ENCODE measurements at places on chromosomes 5 and 9.

GRCh38 chr5:38607396-38607795 is 51.0 kb upstream of the LIFR start:
- no peak for DNase-seq

- DNase-seq: no peak
Measured at GRCh38 chr5:178403956-178404600, 171.5 kb upstream of the PHYKPL start.

DNA sequence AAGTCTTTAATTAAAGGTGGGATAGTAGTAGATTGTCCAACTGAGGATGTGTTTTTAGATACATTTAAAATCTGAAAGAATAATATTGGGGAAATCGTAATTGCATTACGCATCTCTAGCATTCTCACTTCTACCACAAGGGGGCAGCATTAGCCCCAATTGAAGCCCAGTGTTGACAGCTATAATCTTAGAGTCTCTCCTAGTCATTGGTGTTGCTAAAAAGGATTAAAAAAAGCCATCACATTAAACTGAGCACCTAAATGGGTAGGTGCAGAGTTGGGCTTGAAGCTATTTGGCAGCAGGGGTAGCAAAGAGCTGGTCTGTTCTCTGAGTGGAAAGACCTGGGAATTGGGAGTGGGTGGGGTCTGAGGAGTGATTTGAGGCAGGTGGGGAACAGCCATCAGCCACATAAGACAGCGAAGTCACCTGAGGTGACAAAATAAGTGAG is 177.2 kb downstream of the OSTF1 start:
- DNase-seq: peak; percentile 20

DNA sequence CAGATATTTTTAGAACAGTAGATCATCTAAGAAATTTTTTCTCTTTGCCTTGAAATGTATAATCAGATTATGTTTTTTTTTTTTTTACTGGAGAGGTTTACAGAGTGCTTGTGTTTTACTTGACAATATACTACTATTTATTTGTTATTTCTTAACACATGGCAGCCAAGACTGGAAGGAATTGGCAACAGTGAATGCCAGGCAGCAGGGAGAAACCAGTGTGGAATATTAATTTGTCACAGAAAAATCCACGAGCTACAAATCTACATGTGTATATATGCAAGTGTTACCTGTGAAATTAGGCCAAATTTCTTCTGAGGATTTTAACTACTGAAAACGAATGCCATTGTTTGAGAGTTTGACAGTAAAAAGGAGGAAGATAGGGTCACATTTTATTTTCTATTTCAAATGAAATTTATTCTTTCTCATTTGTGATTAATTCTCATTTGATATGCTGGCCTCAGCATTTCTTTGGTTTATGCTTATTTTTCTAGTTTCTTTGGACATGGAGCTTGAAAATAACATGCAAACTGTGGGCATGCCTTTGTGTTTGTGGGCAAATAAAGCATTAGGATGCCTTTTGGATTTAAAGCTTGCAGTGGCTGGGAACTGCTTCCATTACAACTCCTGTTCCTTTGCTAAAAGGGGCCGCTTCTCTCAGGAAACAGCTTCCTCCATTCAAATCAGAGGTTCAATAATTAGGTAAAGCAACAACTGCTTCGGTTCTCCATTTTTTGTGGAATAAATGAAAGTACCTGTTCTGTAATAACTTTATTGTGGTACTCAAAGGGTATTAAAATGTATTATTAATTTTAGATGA is 39.0 kb upstream of the ZFYVE16 start:
- no peak for DNase-seq

- no peak for DNase-seq
Measured at GRCh38 chr5:71938895-71939294, 168.4 kb upstream of the MAP1B start.

- no peak for DNase-seq
Measured at GRCh38 chr9:91913096-91913495, 36.9 kb downstream of the ROR2 start.

DNA sequence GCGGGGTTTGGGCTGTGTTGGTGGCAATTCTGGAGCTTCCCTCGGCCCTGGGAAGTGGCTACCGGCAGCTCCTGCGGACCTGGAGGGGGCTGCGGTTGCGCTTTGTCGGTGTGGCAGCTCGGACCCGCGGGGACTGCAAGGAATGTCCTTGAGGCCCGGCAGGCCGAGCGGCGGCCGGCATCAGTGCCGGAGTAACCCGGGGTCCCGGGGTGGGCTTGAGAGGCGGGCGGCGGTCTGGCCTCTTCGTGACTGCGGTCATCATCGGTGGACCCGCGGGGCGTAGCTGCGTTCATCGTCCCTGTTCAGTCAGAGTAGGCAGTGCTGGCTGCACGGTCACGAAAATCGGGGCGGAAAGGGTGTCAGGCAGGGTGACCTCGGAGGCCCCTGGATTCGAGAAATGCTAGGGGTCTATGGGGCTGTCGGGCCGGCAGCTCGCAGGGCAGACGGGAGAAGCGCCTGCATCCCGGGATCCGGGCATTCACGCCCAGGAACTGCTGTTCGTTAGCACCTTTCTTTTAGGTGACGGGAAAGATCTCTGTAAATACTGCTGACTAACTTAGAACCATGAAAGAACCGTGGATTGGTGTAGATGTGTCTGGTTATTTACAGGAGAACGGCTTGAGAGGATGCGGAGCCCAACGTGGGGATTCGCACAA is 474 bp downstream of the HMGCR start:
- no peak for DNase-seq

DNA sequence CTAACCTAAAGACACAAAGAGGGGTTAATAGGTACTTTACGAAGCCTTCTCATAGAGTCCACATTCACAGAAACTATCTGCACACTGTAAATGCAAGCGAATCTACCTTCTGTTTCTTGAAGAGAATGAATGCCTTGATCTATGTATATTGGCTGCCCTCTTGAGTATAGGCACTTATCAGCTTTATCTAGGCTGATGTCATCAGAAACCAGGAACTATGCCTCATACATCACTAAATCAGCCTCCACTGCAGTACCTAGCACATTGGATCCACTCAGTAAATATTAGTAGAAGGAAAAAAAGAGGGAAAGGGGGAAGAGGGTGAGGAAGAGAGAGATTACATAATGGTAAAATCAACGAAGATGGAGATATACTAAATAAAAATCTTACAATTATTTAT is 477.1 kb downstream of the CAAP1 start:
- no peak for DNase-seq

Data from activated T-cell treated with anti-CD3 and anti-CD28 coated beads for 48 hours (primary cell).